ENCODE measurements at places on chromosomes 6 and 20. TPM values are rescaled to one million over a fixed set of nuclear protein-coding genes. Genes with fewer than 3 reads are reported as not detected.

The RNF39 gene
- total RNA-seq: 3.0 TPM

The NINL gene
- 5.3 TPM for total RNA-seq

The HLA-G gene
- total RNA-seq: 11.1 TPM

The KIF25 gene
- not detected for total RNA-seq

The EDN3 gene
- total RNA-seq: not detected

The KCNQ5 gene
- total RNA-seq: 0.96 TPM

The BLTP3A gene
- total RNA-seq: 6.0 TPM

The BACH2 gene
- 1.9 TPM for total RNA-seq

The BPIFB1 gene
- total RNA-seq: not detected

The ETV7 gene
- 0.24 TPM for total RNA-seq

The FRS3 gene
- 0.72 TPM for total RNA-seq

The MC3R gene
- total RNA-seq: not detected

The TPX2 gene
- 7.0 TPM for total RNA-seq

The R3HDML gene
- total RNA-seq: not detected

The PDSS2 gene
- 13.9 TPM for total RNA-seq

The DEFB116 gene
- total RNA-seq: not detected

The HDGFL1 gene
- not detected for total RNA-seq

The C6orf141 gene
- total RNA-seq: 11.3 TPM

The TAB2 gene
- 18.6 TPM for total RNA-seq

The IMPG1 gene
- total RNA-seq: not detected

The HLA-C gene
- 310 TPM for total RNA-seq

The CDC5L gene
- total RNA-seq: 19.4 TPM

The CYP21A2 gene
- not detected for total RNA-seq

The LY6G5B gene
- 0.43 TPM for total RNA-seq

The SLC17A1 gene
- not detected for total RNA-seq

The ASXL1 gene
- 18.8 TPM for total RNA-seq

The PDYN gene
- total RNA-seq: not detected

Data from tracheal epithelial cell (primary cell).